ENCODE measurements at places on chromosomes 13 and 19. TPM values are rescaled to one million over a fixed set of nuclear protein-coding genes. Genes with fewer than 3 reads are reported as not detected.
A peak's percentile ranks its signal among the peaks of the same experiment; 100 is the strongest.

DNA sequence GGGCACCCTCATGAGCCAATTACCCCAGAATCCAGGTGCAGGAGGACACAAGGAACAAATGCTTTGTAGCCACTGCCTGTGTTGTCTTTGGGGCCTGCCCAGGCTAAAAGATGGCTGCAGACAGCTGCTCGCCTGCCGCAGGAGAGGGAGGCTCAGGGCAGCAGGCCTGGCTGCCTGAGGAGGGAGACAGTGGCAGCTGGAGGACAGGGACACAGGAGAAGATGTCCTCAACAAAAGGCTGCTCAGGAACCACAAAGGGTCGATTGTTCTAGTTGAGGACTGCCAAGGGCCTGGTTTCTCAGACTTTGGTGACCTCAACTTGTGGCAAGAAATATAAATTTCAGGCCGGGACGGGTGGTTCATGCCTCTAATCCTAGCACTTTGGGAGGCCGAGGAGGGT, 7.6 kb downstream of the SIRT2 start:
- no peak for DNase-seq

DNA sequence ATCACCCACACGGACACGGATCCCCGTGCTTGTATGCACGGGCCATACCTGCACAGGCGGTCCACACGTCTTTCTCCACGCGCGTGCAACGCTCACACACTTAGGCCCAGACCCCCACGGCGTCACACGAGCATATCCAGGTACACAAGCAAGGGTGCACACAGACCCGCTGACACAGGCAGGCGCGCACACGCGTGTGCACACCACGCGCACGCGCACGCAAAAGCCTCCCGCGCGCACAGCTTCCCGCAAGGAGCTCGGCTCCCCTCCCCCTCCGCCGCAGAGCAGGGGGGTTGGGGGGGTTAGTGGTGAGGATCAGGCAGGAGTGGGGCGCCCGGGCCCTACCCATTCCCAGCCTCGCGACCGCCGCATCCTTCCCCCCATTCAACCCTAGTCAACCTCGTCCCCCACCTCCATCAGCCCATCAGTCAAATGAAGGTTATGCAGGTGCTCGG, 407 bp downstream of the RAB3A start:
- peak; percentile 15 for DNase-seq

DNA sequence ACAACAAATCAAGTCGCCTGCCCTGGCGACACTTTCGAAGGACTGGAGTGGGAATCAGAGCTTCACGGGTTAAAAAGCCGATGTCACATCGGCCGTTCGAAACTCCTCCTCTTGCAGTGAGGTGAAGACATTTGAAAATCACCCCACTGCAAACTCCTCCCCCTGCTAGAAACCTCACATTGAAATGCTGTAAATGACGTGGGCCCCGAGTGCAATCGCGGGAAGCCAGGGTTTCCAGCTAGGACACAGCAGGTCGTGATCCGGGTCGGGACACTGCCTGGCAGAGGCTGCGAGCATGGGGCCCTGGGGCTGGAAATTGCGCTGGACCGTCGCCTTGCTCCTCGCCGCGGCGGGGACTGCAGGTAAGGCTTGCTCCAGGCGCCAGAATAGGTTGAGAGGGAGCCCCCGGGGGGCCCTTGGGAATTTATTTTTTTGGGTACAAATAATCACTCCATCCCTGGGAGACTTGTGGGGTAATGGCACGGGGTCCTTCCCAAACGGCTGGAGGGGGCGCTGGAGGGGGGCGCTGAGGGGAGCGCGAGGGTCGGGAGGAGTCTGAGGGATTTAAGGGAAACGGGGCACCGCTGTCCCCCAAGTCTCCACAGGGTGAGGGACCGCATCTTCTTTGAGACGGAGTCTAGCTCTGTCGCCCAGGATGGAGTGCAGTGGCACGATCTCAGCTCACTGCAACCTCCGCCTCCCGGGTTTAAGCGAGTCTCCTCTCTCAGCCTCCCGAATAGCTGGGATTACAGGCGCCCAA, at the start of gene LDLR:
LDLR (plus strand) TSS at position 210 of the 760 bp plus-strand sequence; CDS start at position 296, 86 bp downstream.
- DNase-seq, result peak; percentile 87

The PRTN3 gene
- polyA plus RNA-seq, result 1.4 TPM

The TGFB1 gene
- 41.2 TPM for polyA plus RNA-seq

DNA sequence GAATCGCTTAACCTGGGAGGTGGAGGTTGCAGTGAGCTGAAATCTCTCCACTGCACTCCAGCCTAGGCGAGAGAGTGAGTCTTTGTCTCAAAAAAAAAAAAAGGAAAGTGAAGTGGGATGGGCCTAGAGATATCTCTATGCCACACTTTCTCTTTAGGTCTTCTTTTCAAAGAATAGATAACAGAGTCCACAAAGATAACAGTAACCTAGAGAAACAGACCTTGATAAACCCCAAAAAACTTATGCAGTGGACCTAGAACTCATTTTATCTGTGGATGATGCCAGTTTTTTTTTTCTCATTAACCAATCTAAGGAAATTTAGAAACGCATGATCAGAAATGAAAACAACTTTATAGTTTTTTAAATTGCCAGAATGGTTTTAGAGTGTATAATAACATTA, 227.4 kb downstream of the LHFPL6 start:
- DNase-seq, result no peak

DNA sequence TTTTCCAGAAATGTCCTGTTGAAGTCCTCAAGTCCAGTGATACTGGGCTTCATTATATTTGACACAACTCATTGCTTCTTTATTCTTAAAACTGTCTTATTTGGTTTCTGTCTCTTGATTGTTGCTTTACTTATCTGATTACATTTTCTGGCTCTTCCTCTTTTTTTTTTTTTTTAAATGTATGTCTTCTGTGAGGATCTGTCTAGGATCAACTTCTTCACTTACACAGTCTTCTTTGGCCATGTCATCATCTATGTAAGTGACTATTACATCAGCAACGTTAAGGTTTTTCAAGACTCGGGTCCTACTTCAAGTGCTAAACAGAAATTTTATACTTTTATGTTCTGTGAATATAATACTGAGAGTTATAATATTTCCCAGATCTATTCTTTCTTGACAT, 162.1 kb downstream of the PDS5B start:
- DNase-seq, result no peak

The ZNF439 gene
- 22.7 TPM for polyA plus RNA-seq

GRCh38 chr19:48461982-48462655, 6.7 kb downstream of the KCNJ14 start:
- DNase-seq, result no peak

DNA sequence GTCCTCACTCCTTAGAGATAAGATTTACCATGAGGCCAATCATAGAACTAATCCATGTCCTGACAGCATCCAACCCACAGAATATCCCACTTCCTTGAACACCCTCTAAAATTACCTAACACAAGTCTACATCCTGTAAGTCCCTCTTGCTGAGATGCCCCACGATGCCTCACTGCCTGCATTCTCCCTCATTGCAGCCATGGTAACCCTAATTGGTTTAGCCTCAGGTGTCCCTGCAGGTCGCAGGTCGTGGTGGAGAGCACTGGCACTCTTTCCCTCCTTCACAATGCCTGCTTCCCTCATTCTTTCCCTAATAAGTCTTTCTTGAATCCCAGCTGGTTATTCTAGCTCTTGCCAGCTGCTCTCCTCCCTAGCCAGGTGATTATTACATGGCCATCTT, 35.3 kb upstream of the MYO16 start:
- DNase-seq, result no peak

GRCh38 chr19:39212375-39212742, 8.3 kb upstream of the SYCN start:
- DNase-seq, result no peak

GRCh38 chr13:108656742-108657141, 27.3 kb downstream of the MYO16 start:
- DNase-seq, result no peak

- DNase-seq, result no peak
These were observed 59.6 kb downstream of the EFNB2 start for GRCh38 chr13:106475852-106476251.

The MIA gene
- polyA plus RNA-seq, result 3.6 TPM

- no peak for DNase-seq
These were observed 97.5 kb downstream of the INSR start for GRCh38 chr19:7196763-7197118.

GRCh38 chr19:13234518-13234917, 84.3 kb downstream of the IER2 start:
- DNase-seq, result no peak

DNA sequence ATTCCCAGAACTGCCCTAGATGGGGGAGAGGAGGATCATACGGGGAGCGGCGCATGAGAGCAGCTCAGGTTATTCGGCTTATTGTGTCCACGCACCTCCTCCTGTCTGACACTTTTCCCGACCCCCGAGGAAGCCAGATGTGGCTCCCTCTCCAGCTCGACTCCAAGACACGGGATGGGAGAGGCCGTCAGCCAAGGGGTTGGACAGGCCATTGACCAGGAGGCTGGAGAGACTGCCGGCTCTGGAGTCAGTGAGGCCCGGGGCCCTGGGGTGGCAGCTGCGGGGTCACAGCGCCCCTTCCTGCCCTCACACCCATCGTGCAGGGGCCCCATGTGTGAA, 2.9 kb downstream of the DMKN start:
- no peak for DNase-seq

- no peak for DNase-seq
These were observed 31.1 kb upstream of the SIAH3 start for GRCh38 chr13:45882626-45883025.

GRCh38 chr13:79936368-79937136, 404.4 kb downstream of the SPRY2 start:
- peak; percentile 23 for DNase-seq

GRCh38 chr13:52450012-52450792, at the start of gene VPS36:
VPS36 (minus strand) TSS chr13:52450634; CDS start chr13:52450594, 40 bp downstream.
- peak; percentile 97 for DNase-seq

GRCh38 chr13:29856426-29856825, 6.0 kb upstream of the UBL3 start:
- no peak for DNase-seq

The IZUMO2 gene
- polyA plus RNA-seq, result 0.87 TPM

The LRRC63 gene
- 0.37 TPM for polyA plus RNA-seq

DNA sequence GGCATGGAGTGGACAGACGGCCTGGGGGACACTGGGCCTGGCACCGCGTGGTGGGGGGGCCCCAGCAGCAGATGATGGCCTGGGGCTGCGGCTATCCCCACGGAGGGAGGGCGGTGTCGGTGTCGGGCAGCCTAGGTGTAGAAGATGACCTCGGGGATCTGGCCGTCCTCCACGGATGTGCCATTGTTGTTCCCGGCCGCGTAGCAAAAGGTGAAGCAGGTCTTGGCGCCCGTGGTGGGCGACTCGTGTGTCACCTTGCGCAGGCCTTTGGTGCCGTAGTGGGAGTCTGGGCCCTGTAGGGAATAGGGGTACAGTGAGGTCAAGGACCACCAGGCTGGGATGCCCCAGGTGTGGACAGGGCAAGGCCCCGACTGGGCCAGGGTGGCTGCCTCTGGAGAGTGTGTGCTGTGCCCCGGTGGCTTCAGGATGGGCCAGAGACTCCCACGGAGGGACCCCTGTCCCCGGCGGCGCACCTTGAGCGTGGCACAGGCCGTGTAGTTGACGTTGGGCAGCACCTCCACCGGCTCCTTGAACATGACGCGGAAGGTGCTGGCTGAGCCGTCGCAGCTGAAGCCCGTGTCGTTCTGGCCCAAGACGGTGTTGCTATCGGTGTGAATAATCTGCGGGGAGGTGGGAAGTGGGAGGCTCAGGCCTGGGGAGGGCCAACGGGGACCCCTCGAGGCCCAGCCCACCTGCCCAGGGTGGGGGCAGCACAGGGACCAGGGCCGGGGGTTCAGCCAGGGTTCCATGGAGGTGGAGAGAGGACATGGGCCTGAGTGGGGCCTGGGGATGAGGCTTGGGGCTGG, 29.0 kb downstream of the BTBD2 start:
- no peak for DNase-seq

DNA sequence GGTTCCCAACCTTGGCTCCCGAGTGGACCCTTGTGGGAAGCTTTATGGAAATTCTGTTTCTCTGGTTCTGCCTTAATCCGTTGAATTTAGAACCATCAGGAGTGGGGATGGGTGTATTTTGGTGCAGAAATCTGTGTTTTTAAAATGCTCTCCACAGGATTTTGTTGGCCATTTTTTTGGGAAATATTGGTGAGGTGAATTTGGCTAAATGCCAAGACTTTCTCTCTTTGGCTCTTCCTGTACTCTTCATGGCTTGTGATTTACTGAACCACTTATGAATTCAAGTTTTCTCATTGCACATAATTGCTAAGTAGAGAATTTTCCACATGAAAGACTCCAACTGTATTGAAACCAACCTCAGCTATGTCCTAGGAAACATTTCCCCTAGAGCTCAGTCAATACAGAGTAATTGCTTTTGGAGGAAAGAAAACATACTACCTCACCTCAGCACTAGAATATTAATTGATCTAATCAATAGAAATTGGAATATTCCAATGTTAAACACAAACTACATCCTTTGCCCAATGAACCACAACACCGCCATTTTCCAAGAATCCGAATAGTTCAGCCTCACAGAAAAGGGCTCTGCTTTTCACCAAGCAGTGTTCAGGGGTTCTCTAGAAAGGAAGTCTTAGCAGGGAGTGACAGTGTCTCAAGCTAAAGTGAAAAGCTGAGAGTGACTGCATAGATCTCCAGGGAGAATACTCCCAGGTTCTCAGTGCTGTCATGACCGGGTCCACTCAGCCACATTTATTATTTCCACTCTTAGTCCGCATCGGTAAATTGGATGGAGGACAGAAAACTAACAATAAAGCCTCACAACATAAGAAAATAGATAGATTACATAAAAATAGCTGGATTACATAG, 60.3 kb downstream of the ERCC5 start:
- no peak for DNase-seq

The KCNN1 gene
- 1.8 TPM for polyA plus RNA-seq

GRCh38 chr19:48815870-48816501, 5.2 kb upstream of the BCAT2 start:
- DNase-seq, result no peak

DNA sequence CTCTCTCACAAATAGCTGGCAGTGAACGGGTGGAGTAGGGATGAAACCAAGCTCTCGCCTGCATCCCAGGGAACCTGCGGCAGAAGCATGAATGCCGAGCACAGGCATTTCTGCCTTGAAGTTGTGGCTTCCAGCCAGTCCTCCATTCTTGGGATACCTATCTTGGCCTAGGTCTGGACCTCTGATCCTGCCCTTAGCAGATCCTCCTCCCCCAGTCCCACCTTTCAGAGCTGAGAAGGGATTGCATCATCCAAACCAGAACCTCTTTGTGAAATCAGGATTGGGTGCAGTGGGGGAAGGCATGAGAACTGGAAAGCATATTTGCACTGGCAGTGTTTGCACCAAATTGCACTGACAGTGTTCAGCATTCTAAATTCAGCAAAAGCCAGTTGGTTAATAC, 5.8 kb downstream of the ZNF780A start:
- no peak for DNase-seq

DNA sequence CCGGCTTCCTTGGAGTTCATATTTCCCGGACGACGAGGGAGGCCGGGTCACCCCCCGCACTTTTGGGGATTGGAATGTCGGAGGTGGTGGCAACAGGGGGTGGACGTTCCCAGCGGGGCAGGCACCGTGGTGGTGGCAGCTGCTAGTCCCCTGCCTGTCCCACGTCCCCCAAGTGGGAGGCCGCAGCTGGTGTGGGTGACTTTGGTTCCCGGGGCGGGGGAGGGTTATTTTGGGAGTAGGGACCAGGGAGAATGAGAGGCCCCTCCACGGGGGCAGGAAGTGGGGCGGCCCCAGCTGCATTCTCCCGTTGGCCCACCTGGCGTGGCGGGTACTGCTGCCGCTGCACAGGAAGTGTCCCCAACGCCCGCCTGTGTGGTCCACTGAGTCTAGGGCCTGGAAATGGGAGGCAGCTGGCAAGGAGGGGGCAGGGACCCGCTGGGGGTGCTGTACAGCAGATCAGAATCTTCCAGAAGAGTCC, 11.1 kb upstream of the PLIN3 start:
- no peak for DNase-seq
